ENCODE measurements at places on chromosomes 1 and 21.

DNA sequence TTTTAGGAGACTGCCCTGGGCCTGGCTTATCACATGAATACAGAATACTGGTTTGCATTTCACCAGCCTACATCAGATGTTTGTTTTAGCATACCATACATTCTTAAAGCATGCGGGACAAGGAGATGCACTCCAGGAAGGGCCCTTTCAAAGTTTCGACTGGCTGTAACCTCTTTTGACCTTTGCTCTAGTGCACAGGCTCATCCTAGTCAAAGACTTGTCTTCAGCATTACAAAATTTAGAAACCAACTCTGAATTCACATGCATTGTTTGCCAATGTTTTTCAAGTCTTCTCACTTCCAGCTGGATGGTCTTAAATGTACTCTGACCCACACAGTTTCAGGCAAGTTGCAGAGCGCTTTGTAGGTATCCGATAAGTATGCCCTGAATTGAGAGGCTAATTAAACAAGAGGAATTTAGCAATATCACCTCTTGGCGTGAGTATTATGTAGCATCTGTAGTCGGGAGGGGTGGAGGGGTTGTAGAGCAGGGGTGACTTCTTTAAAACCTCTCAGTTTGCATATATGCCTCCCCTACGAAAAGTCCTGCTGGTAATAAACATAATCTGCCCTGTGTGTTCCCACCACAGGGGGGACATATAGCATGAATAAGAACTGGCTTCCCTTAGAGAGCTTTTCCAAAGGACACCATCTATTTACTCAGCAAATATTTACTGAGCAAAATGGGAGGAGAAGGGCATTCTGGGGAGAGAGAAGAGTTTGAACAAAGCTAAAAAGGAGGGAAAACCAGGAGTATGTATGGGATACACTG, 24.4 kb upstream of the AHCYL1 start:
- no peak for DNase-seq

DNA sequence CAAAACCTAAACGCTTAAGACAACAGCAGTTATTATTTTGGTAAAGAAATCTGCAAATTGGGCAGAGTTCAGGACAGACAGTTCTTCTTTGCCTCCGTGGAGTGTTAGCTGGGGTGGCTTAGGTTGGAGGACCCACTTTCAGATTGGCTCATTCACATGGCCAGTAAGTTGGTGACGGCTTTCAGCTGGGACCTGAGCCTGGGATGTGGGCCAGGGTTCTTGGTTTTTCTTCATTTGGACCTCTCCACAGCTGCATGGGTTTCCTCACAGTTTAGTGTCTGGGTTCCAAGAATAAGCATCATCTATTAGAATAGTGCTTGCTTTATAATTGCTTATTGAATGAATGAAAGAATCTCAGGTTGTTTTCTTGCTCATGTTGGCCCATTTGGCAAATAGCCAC, 72.2 kb downstream of the ATF6 start:
- no peak for DNase-seq

DNA sequence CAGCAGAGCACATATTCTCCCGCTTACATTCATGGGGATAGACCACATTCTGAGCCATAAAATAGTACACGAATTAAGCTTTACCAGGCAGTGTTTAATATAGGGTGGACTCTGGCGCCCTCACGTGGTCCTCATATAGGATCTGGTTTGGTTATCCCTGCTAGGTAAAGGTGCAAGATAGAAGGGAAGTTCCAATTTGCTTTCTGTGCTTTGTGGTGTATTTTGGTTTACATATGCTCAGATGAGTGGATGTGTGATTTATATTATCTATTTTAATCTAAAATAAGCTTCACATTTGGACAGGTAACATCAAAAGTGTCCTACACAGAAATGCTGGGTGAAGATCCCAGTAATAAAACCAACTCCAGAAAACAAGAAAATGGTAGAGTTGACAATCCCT, 3.6 kb downstream of the CR1 start:
- DNase-seq: peak; percentile 47

GRCh38 chr1:46211051-46211450, 7.9 kb downstream of the LURAP1 start:
- DNase-seq: no peak

GRCh38 chr1:93820554-93821422, 58.2 kb downstream of the DNTTIP2 start:
- DNase-seq: no peak

GRCh38 chr21:44047996-44048560, 36.0 kb downstream of the TRAPPC10 start:
- no peak for DNase-seq

GRCh38 chr1:74470251-74470650, 42.2 kb downstream of the LRRC53 start:
- no peak for DNase-seq

DNA sequence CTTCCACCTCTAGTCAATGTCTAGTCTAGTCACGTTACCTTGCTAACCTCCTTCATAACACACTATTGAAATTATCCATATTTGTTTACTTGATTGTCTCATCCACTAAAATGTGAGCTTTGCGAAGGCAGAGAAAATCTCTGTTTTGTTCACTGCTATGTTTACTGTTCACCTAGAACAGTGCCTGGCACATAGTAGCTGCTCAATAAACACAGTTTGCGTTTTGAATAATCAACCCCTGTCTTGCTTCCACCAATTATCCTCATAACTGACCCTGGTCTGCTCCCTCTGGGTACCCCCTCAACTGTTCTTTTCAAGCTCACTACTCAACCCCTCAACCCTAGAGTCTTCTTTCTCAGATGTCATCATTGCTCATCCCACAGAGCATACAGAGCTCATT, 36.5 kb upstream of the NGF start:
- no peak for DNase-seq

- DNase-seq: no peak
Measured at GRCh38 chr1:163528710-163529348, 207.1 kb downstream of the NUF2 start.

DNA sequence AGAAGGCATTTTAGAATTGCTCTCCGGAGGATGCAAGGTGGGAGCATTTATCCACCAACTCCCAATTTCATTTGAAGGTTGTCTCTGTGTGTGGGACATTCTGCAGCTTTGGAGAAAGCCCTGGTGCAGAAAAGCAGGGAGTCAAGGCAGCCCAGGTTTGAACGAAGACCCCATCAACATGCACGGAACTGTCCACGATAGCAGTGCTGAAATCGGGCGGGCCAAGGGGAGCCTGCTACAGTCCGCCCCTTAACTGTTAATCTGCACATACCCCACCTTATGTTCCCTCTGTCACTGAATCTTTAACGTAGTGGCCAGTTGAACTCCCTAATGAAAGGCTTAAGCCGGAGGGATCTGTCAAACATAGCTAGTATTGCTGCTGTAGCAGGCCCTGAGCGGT, 68.8 kb upstream of the C1orf174 start:
- DNase-seq: no peak

GRCh38 chr1:3598051-3598491, 13.2 kb downstream of the MEGF6 start:
- no peak for DNase-seq

GRCh38 chr1:67194209-67194863, 28.1 kb downstream of the IL23R start:
- DNase-seq: no peak

GRCh38 chr1:215568299-215568692, 1.2 kb downstream of the KCTD3 start:
- DNase-seq: no peak

DNA sequence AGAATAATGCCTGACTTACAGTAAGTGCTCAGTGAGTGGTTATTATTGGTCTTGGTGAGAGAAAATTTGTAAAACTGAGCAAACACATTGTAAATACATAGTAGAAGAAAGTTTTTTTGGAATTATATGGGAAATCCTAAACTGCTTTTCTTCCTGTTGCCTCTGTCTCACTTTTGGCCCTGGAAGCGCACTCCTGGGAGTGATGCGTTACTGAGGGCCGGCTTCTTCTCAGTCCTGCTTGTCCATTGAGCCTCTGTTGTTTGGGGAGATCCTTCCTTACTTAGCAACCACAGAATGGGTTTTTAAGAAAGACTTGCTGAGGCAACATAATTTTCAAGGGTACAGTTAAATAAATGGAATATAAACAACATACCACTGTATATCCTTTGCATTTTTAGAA, 166.0 kb downstream of the EDEM3 start:
- DNase-seq: no peak

- no peak for DNase-seq
Measured at GRCh38 chr1:22256213-22256512, 113.3 kb upstream of the WNT4 start.

- DNase-seq: no peak
Measured at GRCh38 chr1:88175631-88176226, 508.3 kb upstream of the PKN2 start.

- no peak for DNase-seq
Measured at GRCh38 chr1:95966866-95967265, 732.9 kb downstream of the RWDD3 start.

DNA sequence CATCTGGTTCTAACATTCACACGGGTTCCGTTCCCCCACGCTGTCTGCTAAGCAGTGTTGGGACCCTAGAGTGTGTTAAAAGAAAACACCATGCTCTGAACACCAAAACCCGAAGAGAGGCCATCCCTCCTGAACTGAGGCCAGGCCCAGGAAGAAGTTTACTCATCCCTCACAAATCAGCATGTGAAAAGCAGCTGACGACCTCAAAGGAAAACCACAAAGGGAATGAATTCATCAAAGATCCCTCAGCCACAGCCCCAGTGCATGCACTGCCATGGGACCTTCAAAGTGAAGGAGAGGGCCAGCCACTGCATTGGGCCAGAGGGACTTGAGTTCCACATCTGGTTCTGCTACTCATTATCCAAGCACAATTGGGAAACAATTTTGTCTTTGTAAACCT, 7.0 kb upstream of the PSEN2 start:
- DNase-seq: no peak

DNA sequence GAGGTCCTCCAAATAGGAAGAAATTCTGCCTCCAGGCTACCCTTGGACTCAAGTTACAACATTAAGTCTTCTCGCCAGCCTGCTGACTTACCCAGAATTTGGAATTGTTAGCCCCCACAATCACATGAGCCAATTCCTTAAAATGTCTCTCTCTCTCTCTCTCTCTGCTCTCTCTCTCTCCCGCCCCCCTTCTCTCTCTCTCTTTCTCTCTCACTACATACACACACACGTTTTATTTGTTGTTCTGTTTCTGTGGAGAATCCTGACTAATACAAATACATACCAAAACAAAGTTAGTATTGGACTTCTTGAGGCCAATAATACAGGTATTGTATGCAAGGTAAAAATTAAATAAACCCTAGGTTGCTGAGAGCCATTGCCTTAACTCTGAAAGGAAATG, 72.1 kb downstream of the TNFSF18 start:
- DNase-seq: no peak

DNA sequence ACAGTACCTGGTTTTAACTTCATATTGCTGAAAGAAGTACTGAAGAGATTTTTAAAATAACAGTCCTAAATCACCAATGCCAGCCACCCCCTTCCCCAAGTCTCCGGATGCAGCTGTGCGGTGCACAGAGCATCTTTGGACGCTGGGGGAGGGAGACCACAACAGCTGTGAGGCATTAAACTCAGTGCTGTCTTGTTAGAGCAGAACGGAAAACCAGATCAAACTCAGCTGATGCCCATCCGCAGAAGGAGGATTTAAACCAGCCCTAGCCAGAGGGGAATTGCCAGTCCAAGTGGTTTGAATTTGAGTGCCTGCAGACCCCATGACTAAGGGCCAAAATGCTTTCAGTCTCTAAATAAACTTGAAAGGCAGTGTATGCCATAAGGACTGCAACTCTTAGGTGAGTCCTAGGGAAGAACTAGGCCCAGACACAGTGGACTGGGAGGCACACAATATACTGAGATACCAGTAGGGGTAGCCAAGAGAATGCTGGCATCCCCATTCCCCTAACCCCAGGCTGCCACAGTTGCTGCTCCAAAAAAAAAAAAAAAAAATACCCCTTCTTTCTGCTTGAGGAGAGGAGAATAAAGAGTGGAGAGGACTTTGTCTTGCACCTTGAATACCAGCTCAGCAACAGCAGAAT, 576.2 kb downstream of the NEGR1 start:
- no peak for DNase-seq

DNA sequence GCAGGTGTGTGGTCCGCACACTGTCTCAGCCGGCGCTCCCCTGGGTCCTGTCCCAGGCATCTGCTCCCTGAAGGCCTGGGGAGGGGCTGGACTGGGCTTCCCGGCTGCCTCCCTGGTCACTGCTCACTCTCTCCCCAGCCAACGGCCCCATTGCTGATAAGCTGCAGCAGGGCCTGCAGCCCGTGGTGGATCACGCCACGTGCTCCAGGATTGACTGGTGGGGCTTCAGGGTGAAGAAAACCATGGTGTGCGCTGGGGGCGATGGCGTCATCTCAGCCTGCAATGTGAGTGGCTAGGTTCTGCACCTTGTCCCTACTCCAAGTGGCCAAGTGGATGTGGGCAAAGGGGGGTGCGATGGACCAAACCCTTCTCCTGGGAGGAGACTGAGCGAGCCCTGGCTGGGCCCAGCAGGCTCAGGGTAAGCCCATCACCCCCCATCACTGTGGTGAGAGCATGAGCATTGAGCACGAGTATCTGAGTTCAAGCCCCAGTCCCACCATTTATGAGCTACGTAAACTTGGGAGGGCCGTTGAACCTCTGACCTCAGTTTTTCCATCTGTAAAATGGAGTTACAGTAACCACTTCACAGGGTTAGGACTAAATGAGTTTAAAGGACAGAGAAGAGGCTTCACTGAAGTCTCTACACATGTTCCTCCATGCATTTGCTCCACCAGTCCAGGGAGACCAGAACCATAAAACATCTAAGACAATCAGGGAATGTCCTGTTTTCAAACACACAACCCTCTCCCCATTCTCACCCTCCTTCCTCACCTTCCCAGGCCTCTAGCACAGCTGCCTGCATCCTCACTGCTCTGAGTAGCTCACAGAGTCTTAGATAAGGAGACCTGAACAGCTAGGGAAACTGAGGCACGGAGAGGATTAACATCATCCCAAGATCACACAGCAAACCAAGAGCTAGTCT, 6.5 kb downstream of the CTRC start:
- DNase-seq: no peak

DNA sequence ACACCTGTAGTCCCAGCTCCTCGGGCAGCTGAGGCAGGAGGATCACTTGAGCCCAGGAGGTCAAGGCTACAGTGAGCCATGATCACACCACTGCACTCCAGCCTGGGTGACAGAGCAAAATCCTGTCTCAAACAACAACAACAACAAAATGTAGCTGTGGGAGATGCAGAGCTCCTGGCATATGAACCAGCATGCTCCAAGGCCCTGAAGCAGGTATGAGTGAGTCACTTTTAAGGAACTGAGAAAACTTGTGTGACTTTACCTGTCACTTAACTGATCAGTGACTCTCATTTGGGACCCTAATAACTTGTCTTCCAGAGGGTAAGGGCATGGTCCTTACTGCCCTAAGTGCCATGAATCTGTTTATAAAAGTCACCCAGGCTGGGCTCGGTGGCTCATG, 19.4 kb upstream of the TMEM222 start:
- DNase-seq: no peak

GRCh38 chr1:111656086-111657017, 36.8 kb downstream of the RAP1A start:
- DNase-seq: no peak

GRCh38 chr21:38505654-38506523, 7.6 kb upstream of the ERG start:
- DNase-seq: peak; percentile 7

GRCh38 chr1:151970626-151971025, 23.0 kb downstream of the S100A10 start:
- DNase-seq: no peak

- DNase-seq: no peak
Measured at GRCh38 chr1:98289311-98289710, 368.5 kb upstream of the DPYD start.

GRCh38 chr1:154466921-154467417, 35.0 kb upstream of the TDRD10 start:
- DNase-seq: no peak
